ENCODE measurements at places on chromosomes 6 and 20.

GRCh38 chr6:41579088-41579610 is 33.0 kb downstream of the FOXP4 start:
- DNase-seq, result peak; percentile 44

DNA sequence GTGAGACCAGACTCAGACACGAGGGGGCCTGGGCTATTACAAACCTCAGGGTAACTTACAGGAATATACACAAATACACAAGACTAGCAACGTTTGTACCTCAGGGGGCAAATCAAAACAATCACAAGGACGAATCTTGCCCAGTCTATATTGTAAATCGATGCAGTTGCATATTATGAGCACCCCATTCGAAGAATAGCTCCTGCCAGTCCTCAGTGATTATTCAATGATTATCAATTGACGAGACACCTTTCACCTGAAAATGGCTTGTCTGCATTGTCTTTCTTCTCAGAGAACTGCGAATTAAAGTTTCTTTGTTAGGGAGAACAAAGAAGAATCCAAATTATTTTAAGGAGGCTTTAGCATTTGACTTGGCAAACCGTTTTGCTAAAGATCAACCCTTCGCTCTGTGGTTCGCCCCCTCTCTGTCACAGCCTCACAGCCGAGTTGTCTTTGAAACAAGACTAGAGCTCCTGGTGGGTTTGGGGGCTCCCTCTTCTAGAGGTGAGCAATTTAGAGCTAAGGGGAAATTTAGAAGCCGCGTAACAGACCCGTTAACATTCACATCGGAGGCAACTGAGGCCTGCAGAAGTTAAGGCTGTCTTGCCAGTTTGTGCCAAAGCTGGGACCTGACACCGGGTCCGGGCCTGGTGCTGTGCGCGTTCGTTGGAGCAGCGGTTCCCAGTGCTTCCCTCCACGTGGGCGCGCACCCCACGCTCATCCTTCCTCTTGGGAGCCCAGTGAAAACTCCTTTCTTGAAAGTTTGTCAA is 24.9 kb upstream of the MAP3K7 start:
- DNase-seq, result no peak

- DNase-seq, result no peak
Measured at GRCh38 chr6:13986700-13987399, 62.1 kb downstream of the RNF182 start.

DNA sequence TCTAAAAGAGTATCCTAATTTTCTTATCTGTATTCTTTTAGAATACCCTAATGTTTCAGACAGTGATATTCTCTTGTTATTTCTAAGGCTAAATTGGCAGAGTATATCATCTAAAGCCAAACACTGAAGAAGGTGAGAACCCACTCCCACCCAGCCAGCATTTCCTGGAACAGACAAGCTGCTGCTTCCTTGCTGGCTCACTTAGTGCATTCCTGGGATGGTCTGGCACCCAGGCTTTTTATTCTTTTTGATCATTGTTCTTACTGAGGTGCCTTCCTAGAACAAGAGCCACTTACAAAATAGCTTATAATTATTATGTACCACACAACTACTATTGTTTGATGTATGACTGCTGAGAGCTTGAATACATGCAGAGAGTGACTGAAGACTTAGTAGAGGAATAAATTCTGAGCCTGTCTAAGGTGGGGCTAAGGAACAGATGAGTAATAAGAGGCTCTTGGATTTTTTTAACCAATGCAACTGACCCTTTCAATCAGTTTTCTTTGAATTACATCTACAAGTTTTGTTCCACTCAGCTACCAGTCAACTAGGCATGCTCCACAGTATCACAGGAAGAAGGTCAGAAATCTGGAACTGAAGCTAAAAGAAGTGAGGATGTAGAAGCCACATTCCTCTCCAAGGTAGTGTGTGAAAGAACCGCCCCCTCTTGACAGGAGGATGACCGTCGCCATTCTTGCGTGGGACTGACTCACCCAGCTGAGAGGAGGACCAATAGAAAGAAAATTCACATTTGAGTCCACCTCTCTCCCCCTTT is 30.1 kb downstream of the PRPH2 start:
- peak; percentile 58 for DNase-seq

- DNase-seq, result no peak
Measured at GRCh38 chr6:12103158-12103557, 91.0 kb downstream of the HIVEP1 start.

- no peak for DNase-seq
Measured at GRCh38 chr20:57809149-57809548, 99.3 kb upstream of the PMEPA1 start.

DNA sequence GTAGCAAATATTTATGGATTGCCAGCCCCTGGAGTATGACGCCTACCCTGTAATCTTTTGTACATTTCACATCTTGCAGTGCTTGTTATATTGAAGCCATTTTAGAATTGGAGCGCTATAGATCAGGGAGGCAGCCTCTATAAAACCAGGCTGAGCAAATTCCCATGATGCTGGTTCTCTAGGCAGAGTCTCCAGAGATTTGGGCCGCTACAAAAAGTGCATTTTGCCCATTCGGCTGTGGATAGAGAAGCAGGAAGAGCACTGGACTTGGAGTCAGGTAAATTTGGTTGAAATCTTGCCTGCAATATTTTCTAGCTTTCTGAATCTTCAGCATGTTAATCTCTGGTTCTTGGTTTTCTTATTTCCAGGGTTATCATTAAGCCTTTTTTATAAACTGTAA is 2.0 kb downstream of the YWHAB start:
- DNase-seq, result no peak

DNA sequence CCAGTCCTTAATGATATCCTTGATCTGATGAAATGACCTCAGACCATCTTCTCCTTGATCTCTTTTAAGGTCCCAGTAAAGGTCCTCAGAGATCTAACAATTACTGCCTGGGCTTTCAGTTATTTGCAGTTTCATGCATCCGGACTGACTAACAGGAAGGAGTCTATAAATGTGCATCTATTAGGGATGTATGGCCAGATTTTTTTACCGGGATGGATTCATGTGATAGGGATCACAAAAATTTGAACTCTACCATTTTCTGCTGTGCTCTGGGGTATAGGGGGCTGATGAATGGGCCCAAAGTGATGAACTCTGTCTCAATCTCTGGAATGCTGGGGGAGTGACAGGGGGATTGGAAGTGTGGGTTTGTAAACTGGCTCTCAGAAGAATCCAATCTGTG is 36.2 kb upstream of the SCUBE3 start:
- DNase-seq, result peak; percentile 33

- DNase-seq, result no peak
Measured at GRCh38 chr6:167760979-167761793, 65.5 kb upstream of the AFDN start.

DNA sequence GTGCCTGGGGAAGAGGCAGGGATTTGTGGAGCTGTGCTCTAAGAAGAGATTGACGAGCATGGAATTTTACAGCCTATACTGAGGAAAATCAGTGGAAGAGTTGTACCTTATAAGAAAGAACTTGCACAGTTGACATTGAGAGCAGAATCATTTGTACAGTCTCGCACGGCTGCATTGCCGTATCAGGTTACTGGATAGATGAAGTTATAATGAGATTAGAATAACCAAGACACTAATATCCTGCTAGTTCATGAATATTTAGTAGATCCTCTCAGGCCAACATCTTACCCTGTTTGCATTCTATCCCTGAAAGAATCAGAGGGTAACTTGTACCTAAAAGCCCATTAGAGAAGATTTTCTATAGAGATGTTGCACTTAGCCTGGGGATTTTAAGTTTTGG is 447.1 kb downstream of the PREX1 start:
- no peak for DNase-seq

DNA sequence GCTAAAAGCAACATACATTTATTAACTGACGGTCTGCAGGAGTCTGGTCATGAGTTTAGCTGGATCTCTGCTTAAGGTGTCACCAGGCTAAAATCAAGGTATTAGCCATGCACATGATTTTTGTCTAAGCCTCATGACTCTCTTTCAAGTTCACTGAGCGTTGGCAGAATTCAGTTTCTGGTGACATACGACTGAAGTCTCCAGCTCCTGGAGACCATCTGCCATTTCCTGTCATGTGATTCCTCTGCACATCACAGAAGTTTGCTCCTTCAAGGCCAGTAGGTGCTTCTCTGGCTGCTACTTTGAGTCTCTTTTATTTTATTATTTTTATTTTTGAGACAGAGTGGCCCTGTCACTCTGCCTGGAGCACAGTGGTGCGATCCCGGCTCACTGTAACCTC is 148.4 kb upstream of the EYA4 start:
- DNase-seq, result no peak

DNA sequence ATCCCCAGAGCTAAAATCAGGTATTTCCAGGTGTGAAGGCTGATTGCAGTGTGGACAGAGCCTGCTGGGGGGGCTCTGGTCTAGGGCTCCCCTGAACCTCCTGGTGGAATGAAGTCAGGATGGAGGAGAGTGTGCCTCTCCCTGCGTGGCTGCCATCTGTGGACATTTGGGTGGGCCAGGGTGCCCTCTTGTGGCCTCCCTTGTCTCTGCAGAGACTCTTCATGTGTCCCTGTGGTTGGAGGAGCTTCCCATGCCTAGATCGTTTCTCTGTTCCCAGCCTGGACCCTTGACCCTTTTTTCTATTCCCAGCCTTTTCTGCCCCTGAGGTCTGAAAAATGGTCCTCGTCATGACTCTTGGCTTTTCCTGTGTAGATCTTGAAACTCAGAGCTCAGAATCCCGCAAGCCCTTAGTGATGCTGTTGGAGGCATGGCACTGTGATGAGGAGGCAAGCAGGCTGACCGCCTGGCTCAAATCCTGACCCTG is 9.9 kb upstream of the PSMF1 start:
- peak; percentile 51 for DNase-seq

DNA sequence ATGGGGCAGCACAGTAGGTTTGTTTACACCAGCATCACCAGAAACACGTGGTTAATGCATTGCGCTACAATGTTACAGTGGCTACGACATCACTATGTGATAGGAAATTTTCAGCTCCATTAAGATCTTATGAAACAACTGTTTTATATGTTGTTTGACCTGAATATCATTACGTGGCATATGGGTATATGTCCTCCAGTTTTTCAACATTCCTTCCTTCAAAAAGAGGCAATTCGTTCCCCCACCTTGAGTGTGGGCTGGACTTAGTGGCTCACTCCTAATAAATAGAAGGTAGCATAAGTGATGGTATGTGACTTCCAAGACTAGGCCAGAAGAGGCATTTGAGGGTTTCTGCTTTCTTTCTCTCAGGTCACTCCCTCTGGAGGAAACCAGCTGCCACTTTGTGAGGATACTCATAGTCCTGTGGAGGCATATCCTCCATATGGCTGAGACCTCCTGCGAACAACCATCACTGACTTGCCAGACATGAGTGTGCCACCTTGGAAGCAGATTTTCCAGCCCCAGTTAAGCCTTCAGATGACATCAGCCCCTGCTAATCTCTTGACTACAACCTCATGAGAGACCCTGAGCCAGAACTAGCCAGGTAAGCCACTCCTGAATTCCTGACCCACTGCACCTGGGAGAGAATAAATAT is 2.3 kb upstream of the TRAM2 start:
- DNase-seq, result no peak

DNA sequence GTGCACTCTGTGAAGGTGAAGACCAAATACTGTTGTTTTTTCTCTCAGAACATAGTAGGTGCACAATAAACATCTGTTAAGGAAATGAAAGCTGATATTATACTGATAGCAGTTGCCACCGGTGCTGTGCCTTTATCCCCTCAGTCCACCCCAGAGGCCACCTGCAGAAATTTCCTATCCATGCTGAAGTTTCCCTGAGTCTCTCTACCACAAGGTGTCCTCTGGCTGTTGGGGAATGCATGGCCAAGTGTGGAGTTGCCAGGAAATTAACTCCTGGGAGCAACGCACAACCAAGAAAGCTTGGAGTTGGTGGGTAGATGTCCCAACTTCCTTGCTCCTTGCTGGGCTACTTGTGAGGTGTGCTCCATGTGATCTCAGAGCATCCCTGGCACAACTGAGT is 114.2 kb downstream of the LAMP5 start:
- no peak for DNase-seq

DNA sequence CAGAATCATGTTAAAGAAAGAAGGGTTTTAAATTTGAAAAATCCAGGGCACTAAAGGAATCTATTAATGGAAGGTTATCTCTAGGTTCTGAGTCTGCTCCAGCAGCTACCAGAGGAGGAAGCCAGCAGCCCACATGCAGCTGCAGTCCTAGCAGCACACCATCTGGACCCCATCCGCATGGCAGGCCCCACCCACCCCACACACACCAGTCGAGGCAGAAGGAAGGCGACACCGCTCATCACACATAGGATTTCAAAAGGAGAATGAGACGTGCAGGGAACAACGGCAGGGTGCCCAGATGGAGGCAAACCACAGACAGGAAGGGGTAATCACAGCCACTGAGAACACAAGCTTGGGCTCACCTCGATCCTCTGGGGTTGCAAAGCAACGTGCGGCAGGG is 78.9 kb downstream of the GINS1 start:
- peak; percentile 68 for DNase-seq

- DNase-seq, result no peak
Measured at GRCh38 chr20:4070323-4071177, 55.2 kb upstream of the RNF24 start.

GRCh38 chr6:122736616-122737015 is 42.9 kb upstream of the FABP7 start:
- no peak for DNase-seq

DNA sequence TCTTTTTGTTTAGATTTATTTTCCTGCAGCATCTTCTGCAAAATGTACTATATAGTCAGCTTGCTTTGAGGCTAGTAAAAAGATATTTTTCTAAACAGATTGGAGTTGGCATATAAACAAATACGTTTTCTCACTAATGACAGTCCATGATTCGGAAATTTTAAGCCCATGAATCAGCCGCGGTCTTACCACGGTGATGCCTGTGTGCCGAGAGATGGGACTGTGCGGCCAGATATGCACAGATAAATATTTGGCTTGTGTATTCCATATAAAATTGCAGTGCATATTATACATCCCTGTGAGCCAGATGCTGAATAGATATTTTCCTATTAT is 3.2 kb downstream of the FOXC1 start:
- DNase-seq, result peak; percentile 73

GRCh38 chr6:37454420-37455140 is 21.6 kb downstream of the CMTR1 start:
- DNase-seq, result peak; percentile 52

- peak; percentile 73 for DNase-seq
Measured at GRCh38 chr20:4607287-4607713, 114.4 kb upstream of the PRND start.

DNA sequence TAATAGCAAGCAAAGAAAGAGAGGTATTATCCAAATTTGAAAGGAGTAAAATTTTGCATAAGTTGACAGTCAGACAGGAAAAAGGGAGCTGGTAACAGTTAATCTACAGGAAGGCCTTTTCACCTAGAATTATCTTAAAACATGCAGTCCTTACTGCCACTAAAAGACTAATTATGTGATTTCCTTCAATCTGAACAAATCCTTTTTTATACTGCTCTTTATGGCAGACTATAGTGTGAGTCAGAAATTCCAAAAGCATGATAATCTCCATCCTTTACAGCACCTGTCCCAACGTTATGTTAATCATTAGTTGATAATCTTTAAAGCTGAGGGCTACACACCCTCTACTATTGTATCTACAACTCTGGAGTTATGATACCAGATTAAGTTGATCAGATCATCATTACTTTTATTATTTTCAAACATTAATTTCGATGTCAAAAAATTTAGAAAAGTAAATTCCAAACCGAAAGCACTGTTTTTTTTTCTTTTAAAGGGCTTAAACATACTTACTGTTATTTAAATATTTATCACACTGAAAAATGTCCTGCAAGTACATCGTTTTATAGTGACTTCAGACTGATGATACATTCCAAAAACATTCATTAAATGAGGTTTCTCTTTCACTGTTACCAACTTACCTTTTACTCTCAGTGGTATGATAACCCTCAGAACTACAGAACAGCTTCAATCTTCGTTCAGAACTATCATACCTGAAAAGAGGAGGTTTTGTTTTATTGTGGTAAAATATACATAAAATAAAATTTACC is 33.2 kb upstream of the AKAP7 start:
- no peak for DNase-seq

All from AG10803 (cell line).